ENCODE measurements at places on chromosomes 1 and 21.

- no peak for DNase-seq
Observed at GRCh38 chr1:77170687-77171086, 48.5 kb downstream of the PIGK start.

DNA sequence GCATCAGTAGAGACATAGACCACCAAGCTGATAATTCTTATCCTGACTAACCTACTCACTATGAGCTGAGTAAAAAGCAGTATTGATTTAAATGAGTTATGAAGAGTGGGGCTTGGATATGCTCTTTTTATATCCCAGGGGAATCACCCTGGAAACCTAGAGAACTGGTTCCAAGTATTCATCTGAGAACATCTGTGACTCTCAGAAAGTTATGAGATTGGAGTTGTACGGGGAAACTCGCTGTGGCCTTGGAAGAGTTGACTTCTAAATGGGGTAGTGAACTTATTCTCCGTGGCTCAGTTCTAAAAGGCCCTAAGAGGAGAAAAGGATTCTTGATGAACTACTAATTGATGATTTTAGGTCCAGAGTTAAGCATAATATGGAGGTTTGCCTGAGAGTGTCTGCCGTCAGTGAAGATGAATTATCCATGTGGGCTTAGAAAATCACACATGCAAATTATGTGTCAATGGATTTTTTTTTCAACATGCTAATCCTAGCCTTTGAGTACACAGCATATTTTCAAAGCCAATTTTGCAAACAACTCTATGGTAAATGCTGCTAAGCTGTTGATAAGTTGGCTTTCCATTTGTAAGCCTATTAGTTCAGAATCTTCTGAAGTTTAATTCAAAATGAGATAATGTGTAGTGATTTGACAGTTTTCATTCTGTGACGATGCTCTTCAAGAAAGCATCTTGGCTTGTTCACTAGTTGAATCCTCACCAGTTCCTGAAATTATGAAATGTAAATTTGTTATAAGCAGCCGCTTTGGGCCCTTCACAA lies 122.7 kb downstream of the FGGY start:
- no peak for DNase-seq

- no peak for DNase-seq
Observed at GRCh38 chr1:230864441-230864840, 3.9 kb downstream of the C1orf198 start.

DNA sequence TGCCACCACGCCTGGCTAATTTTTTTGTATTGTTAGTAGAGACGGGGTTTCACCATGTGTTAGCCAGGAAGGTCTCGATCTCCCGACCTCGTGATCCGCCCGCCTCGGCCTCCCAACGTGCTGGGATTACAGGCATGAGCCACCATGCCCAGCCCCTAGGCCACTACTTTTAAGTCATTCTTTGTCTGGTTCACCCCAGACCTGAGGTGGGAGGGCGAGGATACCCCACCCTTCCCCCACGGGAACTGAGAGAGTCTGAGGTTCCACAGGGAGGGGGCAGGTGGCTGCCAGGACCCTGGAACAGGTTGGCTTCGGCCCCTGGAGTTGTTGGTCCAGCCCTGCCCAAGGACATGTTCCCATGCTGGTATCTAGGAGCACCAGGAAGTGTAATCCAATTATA lies 7.7 kb upstream of the SDC3 start:
- no peak for DNase-seq

DNA sequence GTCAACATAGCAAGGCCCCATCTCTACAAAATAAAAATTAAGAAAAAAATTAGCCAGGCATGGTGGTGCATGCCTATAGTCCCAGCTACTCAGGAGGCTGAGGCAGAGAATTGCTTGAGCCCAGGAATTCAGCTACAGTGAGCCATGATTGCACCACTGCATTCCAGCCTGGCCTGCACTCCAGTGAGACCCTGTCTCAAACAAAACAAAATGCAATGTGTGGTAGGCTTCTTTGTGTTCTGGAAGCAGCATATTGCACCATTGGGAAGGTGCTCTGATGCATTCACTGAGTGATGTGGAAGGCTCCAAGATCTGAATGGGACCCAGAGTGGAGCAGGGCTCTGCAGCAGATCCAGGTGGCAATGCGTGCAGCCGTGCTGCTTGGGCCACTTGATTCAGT lies 99.6 kb upstream of the COG2 start:
- no peak for DNase-seq

DNA sequence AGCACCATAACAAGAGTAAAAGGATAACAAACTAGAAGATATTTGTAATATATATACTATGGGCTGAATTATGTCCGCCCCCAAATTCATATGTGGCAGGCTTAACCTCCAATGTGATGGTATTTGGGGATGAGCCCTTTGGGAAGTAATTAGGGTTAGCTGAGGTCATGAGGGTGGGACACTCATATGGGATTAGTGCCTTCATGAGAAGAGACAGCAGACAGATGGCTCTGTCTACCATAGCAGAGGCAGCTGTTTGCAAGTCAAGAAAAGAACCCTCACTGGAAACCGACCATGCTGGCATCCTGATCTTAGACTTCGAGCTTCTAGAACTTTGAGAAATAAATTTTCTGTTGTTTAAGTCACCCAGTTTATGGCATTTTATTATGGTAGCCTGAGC lies 303.6 kb downstream of the LMO4 start:
- no peak for DNase-seq

Data from NCI-H1105 treated with DMSO at 0.1 percent for 48 hours (cell line).